ENCODE measurements at places on chromosomes 4 and X. TPM values are rescaled to one million over a fixed set of nuclear protein-coding genes. Genes with fewer than 3 reads are reported as not detected.

DNA sequence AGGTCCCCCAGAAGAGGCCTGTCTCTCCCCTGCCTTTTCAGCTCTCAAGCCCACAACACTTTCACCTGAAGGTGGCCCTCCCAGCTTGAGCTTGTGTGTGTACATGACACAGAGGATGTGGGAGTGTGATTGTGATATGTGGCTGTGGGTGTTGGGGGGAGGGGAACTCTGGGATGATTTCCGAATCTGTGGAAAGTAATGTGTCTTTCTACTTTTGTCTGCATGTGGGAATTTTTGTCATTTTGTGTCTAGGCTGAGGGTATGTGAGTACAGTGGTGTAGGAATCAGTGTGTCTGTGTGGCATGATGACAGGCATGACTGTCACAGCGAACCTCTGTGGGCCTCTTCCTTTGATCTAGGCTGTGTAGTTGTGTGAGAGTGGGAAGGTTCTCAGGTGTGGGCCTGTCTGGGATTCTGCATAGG lies 6.4 kb downstream of the SYP start:
- no peak for ATAC-seq

DNA sequence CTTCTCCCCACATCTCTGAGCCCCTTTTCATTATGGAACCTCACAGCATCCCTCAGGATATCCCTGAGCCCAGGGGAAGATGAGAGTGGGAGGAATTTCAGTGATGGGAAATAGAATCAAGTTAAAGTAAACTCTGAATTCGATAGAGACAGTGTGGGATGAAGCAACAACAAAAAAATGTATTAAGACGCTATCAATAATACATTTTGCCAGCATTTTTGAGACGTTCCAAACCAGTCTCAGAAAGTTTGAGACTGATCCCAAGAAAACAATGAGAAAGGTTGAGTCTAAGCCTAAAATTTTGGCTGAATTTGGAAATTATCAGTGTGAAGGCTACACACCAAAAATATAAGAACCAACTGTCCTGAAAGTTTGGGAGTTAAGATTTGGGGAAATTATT lies 196.2 kb downstream of the CBR4 start:
- no peak for ATAC-seq

- no peak for ATAC-seq
Measured at GRCh38 chrX:83593634-83594294, 85.7 kb downstream of the POU3F4 start.

DNA sequence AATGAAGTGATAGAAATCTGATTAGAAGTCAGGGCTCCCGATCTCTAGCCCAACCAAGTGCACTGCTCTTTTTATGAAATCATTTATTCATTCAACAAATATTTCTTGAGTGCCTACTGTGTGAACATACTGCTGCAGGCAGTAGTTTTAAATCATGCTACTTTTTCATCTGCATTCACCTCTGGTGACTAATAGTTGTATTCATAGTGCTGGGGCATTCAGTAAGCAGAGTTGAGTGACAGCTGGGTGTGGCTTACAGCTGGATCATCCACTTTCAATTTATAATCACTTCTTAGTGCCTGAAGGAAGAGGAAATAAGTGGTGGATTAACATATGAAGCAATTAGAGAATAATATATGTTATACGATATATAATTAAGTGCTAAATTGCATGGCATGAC lies 94.1 kb upstream of the HPRT1 start:
- ATAC-seq = no peak

DNA sequence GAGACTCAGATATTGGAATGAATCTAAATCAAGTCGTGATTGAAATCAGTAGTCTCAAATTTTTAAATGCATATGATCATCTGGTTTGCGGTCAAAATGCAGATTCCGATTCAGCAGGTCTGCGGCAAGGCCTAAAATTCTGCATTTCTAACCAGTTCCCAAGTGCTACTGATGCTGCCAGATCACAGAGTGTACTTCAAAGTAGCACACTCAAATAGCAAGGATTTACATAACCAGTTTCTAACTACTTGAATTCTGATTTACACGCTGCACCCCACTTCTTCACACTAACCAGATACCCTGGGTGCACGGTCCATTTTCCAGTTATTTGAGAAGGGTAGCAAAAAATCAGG lies 752 bp downstream of the MBTPS2 start:
- peak; percentile 75 for ATAC-seq

DNA sequence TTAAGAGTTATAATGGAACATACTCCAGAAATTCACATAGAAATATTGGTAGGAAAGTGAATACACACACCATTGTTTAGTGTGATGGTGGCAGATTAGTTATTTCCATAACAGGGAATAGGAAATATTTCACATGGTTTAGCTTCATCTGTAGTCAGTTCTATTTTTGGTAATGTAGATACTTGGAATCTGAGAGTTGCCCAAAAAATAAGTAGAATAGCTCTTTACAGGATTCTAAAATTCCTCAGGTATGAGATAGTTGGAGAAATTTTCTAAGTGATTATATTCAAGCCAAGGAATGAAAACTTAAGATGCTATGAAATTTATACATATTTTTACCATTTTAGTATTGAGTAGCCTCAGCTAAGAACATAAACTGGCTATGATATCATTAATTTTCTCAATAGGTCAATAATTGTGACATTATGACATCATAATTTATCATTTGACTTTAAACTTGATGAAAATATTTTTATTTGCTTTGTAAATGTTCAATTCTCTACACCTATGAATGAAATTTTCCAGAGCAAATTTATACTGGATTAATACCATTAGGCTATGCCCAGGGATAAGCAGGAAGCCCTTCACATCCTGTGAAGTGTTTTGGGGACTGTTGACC lies 35.8 kb downstream of the CPEB2 start:
- ATAC-seq = no peak

The MTTP gene
- total RNA-seq = 0.53 TPM

The MAGEA2 gene
- total RNA-seq = not detected

The NUP62CL gene
- 2.2 TPM for total RNA-seq

The FAM149A gene
- 0.28 TPM for total RNA-seq

DNA sequence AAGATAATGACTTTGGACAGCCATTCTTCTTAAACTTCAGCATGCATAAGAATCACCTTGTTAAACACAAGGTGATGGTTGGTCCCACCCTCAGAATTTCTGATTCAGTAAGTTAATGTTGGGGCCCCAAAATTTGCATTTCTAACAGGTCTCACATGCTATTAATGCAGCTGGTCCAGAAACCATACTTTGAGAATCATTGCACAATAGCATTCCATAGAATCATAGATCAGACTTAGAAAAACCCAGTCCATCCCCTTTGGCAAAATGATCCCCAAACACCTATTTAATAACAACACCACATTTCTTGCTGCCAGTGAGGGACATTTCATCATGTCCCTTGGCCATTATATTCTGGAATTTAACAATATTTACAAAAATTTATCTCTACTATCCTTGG lies 6.2 kb upstream of the MGAT4D start:
- no peak for ATAC-seq

- no peak for ATAC-seq
Measured at GRCh38 chr4:138279286-138279685, 37.1 kb upstream of the SLC7A11 start.

DNA sequence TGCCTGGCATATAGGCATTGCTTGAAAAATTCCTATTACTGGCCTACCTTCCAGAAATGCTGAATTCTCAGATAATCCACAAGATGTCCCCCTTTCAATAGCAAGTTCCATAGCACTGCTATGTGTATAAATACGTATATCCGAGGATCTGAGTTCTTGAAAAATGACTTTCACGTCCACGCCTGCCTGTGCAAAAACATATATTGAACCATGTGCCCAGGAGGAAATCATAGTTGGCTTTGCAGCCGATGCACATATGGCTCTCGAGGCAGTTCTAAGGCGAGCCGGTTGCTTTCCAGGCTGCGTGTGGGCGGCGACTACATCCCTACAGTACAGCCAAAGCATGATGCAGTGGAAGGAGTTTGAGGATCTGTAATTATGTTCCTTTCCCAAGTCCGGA lies 55.4 kb upstream of the ESX1 start:
- no peak for ATAC-seq

DNA sequence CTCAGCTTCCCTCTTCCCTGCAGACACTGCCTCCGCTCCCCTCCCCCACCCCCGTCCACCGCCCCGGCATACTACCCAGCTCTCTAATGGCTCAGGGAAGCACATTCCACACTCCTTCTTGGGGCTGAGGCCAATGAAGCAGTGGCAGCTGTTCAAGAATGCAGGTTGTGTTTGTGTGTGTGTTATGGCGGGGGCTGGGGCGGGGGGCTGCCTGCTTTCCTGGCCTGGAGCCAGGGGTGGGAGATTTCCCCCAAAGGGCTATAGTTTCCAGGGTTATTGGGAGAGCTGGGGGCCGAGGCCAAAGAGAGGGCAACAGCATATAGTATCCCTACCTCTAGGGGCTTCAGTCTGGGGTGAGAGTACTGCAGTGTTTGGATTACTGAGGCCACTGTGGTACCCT lies 149.4 kb downstream of the EFNB1 start:
- ATAC-seq = no peak

DNA sequence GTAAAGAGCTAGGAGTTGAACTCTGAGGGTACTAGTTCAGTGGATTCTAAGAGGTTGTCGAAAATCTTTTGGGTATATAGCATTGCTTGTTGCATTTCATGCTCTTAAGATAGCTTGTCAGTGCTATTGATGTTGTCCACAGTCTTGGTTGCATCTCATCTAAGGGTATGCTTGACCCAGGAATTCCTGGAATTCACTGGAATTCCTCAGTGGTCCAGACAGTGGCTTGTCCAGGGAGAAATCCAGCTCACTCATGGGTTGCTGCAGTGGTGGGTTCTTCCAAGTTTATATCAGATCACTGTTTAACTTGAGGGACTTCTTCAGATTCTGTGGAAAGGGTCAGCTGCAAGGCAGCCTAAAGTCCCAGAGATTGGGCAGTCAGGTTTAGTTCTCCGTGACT lies 29.8 kb upstream of the SMARCAD1 start:
- no peak for ATAC-seq

DNA sequence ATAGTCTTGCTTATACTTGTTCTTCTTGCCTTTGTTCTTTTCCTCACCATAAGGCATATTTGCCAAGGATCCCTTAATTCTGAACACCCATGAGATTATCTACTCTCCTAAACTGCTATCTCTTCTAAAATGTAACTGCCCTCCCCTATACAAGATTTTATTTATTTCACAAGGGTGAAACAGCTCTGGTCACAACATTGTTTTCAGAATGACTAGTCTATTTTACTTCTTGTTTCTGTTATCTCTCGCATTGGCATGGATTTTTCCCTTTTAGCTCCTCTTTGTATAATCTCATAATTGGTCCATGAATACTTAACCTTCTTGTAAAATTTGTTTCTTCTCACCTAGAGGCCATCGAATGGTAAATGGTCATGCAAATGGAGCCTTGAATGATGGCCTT lies 17.2 kb upstream of the COL25A1 start:
- no peak for ATAC-seq
